ENCODE measurements at places on chromosomes 4 and X.
A peak's percentile ranks its signal among the peaks of the same experiment; 100 is the strongest.

DNA sequence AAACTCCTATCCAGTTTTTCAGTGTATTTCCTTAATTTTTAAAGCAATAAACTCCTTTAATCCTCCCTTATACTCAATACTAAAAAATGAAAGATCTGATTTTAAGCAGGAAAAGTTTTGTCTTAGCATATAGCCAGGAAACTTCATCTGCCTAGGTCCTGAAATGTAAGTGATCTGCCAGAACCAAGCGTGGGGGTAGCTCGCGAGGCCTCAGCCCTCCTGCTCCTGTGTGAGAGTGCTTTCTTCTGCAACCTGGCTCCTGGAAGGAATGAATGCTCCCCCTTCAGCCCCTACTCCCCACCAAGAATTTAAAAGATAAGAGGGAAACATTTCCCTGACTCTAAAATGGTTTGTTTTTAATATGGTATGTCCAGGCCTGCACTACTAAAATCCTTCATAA, 160.1 kb downstream of the CBR4 start:
- no peak for DNase-seq

- DNase-seq, result peak; percentile 94
Observed at GRCh38 chrX:155188786-155189185, 27.5 kb upstream of the VBP1 start.

GRCh38 chr4:36237366-36238313, 6.7 kb downstream of the ARAP2 start:
- no peak for DNase-seq

DNA sequence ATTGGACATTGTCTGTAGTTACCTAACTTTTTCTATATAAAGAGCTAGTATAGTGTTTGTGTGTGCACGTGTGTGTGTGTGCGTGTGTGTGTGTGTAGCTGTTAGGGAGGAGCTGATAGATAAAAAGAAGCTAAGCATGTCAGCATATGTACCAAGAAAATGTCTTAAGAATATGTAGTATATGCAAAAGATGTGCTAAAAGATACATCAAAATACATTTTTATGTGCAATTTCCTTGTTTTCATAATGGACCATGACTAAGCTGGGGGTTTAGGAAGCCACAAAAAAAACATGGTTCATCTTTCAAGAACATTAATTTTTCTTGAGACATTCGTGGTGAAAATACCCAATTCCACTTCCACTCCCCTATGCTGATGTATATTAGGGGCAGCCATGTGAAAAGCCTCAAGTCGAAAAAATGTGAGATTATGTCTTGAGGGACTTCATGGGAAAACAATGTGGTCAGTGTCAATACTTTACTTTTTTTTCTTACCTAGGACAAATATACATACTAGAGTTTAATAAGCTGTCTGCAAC, 1599.7 kb downstream of the ARAP2 start:
- no peak for DNase-seq

DNA sequence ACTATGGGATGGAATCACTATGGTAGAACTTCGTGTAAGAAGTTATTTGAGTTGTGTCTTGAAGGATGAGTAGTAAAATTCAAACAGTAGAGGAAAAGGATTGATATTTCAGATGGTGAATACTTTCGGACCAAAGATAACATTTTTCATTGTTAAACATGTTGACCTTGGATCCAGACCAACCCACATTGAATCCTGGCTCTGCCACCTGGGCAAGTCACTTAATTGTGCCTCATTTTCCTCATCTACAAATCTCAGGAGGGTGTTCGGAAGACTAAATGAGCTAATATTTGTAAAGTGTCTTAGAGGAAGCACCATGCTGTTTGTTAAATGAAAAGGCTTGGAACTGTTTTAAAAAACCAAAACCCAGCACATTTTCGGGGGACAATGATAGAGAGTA, 1.4 kb upstream of the AIFM1 start:
- no peak for DNase-seq

- peak; percentile 50 for DNase-seq
Observed at GRCh38 chr4:139740531-139741041, 75.0 kb downstream of the MGST2 start.

GRCh38 chr4:117302226-117302625, 216.8 kb upstream of the TRAM1L1 start:
- DNase-seq, result no peak

GRCh38 chr4:968221-968620, 5.1 kb downstream of the DGKQ start:
- no peak for DNase-seq

GRCh38 chrX:9902656-9903055, 64.5 kb upstream of the CLDN34 start:
- no peak for DNase-seq

DNA sequence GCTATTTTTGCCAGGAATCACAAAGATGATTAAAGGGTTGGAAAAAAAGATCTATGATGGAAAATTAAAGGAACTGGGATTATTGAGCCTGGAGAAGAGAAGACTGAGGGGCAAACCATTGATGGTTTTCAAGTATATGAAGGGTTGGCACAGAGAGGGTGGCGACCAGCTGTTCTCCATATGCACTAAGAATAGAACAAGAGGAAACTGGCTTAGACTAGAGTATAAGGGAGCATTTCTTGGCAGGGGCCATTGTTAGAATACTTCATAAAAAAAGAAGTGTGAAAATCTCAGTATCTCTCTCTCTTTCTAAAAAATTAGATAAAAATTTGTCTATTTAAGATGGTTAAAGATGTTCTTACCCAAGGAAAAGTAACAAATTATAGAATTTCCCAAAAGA, 75.1 kb downstream of the NPNT start:
- DNase-seq, result no peak

DNA sequence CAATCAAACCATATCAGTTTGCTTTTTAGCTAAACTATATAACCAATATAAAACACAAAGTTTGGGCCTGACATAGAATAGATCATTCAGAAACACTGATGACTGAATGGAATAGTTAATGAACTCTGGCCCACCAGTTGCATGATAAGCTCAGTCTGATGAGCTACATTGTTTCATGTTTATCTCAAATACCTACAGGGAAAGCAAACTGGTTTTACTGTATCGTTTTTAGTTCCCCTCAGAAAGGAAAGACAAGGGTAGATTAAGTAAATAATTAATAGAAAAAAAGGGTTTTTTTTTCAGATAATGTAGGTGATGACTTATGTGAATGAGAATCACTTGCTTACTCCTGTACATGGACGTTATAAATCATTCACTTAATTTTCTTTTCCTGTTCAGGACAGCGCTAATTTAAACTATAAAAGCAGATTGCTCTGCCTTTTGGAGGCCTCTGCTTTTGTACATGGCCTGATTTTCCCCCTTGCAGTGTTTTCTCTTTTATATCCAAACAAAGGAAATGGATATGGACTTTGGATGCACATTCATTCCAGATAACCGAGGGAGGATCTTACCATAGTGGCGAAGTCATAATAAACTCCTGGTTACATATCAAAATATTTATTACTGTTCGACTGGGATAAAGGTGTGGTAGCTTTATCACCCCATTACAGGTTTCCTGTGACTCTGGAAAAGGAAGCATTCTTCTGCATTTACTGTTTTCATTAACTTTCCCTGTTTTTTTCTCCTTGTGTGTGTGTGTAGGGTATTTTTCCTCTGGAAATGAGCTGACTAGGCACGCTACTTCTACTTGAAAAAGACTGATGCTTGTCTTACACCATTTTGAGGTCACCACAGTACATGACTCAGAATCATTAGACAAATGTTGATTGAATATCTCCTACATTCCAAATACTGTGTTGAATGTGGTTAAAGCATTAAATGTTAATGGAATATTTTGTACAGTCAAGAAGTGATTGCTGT, 373.1 kb upstream of the HS3ST1 start:
- no peak for DNase-seq

- DNase-seq, result no peak
Observed at GRCh38 chr4:79864500-79865200, 208.4 kb downstream of the ANTXR2 start.

DNA sequence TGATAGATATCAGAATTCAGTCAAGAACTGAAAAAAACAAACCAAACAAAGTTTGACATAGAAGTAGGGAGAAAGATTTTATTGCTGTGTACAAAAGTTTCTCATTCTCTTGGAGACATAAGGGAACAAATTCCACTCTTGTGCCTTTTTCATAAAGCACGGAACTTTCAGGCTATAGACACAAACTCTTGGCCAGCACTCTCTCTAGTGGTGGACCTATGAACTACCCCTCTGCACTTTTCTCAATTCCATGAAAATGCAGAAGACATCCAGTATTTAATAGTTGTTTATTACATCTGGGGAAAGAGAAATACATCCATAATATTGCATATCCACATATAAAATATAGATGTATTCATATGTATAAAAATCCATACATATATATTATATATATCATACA, 291.6 kb upstream of the HS3ST1 start:
- DNase-seq, result no peak

DNA sequence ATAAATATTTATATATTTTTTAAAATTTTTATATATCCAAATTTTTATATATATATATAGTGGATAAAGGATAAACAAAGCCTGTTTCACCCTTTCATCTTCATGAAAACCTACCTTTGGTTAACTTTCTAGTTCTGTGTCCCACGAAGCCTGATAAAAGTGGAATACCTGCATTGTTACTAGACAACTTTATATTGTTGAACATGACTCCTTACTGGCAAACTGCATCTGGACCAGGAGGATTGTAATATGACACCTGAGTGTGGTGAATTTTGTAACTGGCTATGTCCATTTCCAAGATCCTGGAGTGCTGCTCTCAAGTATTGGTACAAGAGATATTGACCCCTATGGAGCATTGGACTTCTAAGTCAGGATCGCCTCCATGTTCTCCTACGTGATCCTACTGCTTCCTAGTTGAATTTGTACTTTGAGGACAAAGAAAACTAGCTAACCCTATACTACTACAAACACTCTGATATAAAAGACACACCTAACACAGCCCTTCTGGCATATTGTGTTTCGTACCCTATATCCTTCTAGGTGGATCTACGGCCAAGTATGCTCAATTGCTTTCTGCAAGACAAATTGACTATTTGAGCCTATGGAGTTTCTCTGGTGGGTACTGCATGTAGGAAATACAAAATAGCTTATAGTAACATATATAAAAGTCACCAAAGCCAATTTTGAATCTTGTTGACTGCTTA, 61.3 kb upstream of the PRRG1 start:
- no peak for DNase-seq

GRCh38 chr4:186593587-186593973, 38.2 kb upstream of the MTNR1A start:
- no peak for DNase-seq

DNA sequence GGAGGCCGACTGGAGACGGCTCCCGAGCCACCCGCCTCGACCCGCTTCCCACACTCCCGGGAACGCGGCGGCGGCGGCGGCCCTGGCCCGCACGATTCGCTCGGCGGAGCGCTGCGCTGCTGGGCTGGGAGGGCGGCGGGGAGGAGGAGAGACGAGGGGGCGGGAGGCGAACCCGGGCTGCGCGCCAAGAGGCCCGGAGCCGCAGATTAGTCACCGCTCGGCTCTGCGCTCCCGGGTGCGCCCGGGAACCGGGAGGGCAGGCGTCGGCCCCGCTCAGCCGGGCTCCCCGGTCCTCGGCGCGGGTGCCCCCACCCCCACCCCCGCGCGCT, 11.2 kb upstream of the BCOR start:
- peak; percentile 7 for DNase-seq

DNA sequence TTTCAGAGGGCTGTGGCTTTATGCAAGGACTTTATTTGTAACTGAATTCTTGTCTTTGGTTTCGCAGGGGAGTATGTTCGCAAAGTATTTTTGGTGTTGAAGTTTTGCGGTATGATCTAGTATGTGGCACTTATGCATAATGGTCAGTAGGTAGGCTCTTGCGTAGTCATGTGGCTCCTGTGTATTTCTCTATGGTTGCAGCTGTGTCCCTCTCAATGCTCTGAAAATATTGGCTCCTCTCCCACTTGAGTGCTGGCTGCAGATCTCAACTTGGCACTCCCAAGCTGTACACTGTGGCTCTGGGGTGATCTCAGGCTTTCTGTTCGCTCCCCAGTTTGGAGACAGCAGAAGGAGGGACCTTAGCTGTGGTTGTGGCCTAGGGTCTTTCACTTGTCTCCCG, 24.8 kb downstream of the ARMCX5 start:
- DNase-seq, result no peak

GRCh38 chr4:39635023-39635422, 3.6 kb downstream of the SMIM14 start:
- DNase-seq, result no peak

DNA sequence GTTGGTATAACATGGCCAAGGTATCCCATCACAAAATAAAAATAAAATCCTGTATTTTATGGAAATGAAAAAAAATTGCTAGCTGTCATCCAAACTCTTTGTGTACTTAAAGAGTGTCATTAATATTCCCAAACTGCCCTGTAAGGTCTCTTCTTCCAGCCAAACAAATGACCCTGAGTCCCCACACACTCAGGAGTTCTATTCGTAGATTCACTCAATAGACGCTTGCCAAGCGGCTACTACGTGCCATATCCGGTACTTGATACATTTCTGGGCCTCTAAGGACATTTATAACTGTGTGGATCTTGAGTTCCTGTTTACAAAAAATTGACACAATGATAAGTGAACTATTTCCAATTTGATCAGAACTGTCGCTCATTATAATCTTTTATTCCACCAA, 245.1 kb downstream of the SCFD2 start:
- DNase-seq, result no peak

- DNase-seq, result no peak
Observed at GRCh38 chr4:186829740-186830449, 106.2 kb upstream of the FAT1 start.

GRCh38 chr4:110109455-110109854, 89.0 kb downstream of the ELOVL6 start:
- DNase-seq, result no peak

GRCh38 chrX:123291623-123292022, 107.5 kb downstream of the GRIA3 start:
- no peak for DNase-seq

DNA sequence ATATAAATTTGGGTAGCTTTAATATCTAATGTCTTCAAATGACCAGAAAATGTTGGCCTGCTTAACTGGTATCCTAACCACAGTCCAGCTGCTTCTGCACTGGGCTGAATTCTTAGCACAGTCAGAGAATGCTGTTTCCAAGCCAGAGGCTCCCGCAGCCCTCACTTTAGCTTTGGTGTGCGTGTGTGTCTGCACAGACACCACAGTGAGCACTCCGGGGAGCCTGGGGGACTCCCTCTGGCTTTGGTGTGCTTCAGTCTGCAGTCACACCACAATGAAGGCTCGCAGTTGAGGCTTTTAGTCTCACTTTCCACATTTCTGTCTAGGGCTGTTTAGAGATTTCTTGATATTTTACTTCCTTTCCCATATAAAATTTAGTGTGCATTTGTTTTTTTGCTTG, 53.6 kb downstream of the APOO start:
- no peak for DNase-seq

GRCh38 chr4:20462426-20463175, 210.9 kb downstream of the SLIT2 start:
- DNase-seq, result no peak

DNA sequence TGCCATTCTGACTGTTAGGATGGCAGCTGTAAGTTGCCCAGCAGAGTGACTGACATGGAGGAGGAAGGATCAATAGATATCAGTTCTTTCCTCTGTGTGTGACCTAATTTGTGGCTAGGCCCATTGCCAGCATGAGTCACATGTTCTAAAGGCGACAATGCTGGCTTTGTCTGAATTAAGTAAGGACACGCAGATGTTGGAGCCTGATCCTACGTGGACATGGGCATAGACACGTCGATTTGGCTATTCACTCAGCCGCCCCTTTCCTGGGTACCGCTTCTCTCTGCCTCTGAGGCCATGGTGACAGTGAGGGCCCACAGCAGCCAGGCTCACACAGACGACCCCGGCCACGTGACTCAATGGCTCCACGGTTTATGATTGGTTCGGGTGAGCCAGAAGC, 16.3 kb downstream of the PROM1 start:
- no peak for DNase-seq
